Activated naive CD4-positive, alpha-beta T cell treated with Interleukin-2 at 50 U/mL for 16 hours (primary cell): ENCODE measurements at places on chromosomes 2 and 18.

DNA sequence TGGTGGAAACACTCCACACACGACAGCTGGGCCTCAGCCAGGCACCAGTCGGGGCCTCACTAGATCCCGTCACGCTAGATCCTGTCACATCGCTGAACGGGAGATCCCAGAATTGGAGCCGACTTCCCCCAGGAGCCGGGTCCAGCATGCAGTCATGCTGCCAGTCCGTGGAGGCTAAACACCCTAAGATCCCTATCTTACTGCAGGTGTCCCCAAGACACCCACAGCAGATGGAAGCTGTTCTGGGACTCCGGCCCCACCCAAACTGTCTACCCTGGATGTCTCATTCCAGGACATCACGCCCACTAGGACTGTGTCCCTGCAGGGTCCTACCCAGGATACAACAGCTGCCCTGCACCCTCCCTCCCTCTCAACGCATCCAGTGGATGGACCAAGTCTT is 23.4 kb downstream of the ZNF516 start:
- no peak for DNase-seq

DNA sequence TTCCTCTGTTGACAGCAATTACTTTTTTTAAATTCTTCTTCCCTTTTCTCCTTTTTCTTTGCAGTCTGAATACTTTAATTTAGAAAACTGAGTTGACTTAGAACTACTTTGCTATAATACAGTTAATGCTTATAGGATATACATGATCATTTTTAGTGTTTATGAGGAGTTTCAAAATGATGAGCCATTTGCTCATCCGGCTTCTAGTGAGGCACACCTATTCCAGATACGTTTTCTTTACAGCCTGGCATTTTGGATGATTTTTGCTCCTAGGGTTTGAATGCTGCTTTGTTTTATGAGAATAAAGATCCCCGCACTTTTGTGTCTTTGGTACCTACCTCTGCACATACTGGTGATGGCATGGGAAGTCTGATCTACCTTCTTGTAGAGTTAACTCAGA is 52.8 kb downstream of the EIF5B start:
- no peak for DNase-seq

DNA sequence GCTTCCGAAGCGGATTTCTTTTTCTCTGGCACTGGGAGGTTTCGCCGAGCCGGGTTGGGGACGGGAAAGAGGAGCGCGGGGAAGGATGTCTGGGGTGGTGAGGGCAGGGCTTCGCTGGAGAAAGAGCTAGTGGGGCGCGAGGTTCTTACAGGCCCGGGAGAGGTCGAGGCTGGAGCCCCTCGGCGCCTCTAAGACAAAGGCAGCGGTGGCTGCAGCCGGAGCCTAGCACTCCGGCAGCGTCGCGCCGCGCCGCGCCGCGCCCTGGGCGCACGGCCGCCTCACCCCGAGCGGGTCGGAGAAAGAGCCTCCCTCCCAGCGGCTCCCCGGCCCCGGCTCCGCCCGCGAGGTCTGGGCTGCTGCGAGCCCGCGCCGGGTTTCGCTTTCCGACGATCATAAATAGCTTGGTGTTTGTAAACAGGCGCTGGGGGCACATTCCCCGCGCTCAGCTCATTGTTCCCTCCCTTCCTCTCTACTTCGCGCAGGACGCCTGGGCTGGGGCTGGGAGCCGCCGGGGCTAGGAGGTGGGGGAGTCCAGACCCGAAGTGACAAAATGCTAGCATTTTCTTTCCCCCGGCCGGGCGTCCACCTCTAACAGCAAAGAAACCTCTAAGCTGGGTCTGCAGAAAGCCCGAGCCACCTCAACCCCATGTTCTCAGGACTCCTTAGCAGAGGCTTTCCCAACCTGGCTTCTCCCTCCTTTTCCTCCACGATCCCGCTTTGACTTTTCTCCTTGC is 813 bp upstream of the MEIS1 start:
- no peak for DNase-seq

- no peak for DNase-seq
Measured at GRCh38 chr18:48355276-48356115, 53.7 kb downstream of the ZBTB7C start.
